GM12878 (cell line): ENCODE measurements at places on chromosomes 5 and 9.

- DNase-seq = no peak
- H3K4me3 ChIP-seq = no peak overlapping the region
- no peaks in the 10 kb centered on the region for H3K4me1 ChIP-seq
Measured at GRCh38 chr9:126388964-126389708, 62.5 kb downstream of the MVB12B start.

DNA sequence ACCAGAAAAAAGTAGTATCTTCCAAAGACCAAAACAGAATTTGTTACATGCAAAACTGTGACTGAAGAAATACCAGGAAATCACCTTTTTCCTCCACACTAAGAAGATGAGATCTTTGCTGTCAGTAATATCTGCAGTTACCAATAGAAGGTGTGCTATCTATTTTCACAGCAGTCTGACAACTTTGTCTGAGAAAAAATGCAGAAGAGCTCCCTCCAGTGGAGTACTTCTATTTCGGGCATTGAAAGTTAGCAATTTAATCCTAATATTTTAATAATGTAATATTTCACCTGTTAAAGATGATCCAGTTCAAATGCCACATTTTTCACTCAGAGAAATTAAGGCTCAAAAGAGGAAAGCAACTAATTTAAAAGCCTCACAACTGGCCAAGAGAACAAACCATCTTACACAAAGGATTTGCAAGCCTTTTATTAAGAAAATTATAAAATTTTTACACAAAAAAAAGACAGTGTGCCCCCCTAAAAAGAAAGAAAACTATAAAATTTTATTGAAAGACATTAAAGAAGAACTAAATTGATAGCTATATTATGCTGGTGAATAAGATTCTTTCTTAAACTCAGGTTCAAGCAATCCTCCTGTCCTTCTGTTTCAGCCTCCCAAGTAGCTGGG lies 50.6 kb downstream of the DEPDC1B start:
- H3K36me3 ChIP-seq = peaks cover 3% of the 10 kb centered on the region; the same call in 1 of the 2 replicates
- peak; percentile 15 for DNase-seq
- H3K27me3 ChIP-seq = no peaks in the 10 kb centered on the region
- H3K27ac ChIP-seq = no peak overlapping the region
- H3K4me3 ChIP-seq = no peak overlapping the region

DNA sequence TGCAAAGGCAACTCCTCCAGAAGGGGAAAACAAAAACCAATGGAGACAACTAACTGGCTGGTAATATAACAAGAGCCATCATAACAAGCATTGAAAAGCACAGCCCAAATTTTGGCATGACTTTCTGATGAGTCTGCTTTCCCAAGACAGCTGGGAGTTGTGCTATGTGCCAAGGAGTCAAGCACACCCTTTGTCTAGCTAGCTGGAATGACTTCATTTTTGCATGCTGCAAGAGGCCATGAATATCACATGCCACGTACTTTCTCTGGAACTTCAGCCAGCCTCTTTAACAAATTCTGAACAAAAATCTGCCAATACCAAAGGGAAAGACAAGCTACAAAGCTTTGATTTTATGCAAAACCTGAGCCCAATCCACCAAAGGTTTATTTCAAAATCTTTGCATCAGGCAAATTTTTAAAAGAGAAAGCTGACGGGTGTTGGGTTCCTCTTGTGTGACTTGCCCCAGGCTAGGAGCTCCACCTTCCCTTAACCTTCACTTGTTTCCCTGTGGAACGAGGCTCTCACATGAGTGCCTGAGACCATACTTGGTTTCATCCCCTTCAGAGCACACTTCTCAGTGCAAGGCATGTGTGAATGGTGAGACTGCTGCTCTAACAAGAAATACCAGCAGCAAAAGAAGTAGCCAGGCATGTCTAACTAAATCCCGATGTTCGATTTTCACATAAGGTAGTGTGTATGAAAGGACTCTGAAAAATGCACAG lies 47.3 kb downstream of the S1PR3 start:
- no peaks in the 10 kb centered on the region; the same call in 1 of the 2 replicates for H3K27me3 ChIP-seq
- no peak overlapping the region for H3K4me3 ChIP-seq
- no peaks in the 10 kb centered on the region for H3K36me3 ChIP-seq
- H3K27ac ChIP-seq = no peak overlapping the region
- no peak for DNase-seq
- no peaks in the 10 kb centered on the region for H3K4me1 ChIP-seq

- no peak for DNase-seq
- no peak overlapping the region for H3K27ac ChIP-seq
- H3K27me3 ChIP-seq = no peaks in the 10 kb centered on the region
- H3K4me3 ChIP-seq = no peak overlapping the region
- H3K36me3 ChIP-seq = no peaks in the 10 kb centered on the region
Measured at GRCh38 chr5:138980441-138980840, 105.3 kb upstream of the LRRTM2 start.

DNA sequence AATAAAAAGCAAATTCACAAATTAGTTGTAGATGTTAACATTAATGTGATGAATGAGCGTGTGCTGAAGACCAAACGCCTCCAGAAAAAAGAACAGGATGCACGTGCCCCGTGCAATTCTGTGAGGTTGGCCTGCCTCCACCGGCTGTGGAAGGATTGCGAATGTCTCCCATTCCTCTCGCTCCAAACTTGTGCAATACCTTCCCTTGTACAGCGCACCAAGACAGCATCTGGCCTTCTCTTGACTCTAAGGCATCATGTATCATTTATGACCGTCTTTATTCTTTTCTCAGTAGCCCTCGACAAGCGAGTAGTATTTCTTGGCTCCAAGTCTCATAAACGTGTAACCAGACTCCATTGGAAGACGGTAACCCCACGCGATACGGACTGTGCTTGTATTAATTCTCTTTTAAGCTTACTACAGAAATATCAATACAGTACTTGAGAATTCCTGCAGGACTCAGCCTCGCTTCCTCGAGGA lies 1.5 kb upstream of the TESK1 start:
- no peaks in the 10 kb centered on the region for H3K36me3 ChIP-seq
- H3K4me3 ChIP-seq = peak overlapping the region; percentile 50; the same call in 1 of the 2 replicates
- no peak for DNase-seq

- no peaks in the 10 kb centered on the region; the same call in 1 of the 2 replicates for H3K4me1 ChIP-seq
- no peak overlapping the region for H3K27ac ChIP-seq
- no peaks in the 10 kb centered on the region for H3K36me3 ChIP-seq
- no peaks in the 10 kb centered on the region; the same call in none of the 2 replicates for H3K27me3 ChIP-seq
Measured at GRCh38 chr9:92141144-92142129, 26.2 kb upstream of the SPTLC1 start.

DNA sequence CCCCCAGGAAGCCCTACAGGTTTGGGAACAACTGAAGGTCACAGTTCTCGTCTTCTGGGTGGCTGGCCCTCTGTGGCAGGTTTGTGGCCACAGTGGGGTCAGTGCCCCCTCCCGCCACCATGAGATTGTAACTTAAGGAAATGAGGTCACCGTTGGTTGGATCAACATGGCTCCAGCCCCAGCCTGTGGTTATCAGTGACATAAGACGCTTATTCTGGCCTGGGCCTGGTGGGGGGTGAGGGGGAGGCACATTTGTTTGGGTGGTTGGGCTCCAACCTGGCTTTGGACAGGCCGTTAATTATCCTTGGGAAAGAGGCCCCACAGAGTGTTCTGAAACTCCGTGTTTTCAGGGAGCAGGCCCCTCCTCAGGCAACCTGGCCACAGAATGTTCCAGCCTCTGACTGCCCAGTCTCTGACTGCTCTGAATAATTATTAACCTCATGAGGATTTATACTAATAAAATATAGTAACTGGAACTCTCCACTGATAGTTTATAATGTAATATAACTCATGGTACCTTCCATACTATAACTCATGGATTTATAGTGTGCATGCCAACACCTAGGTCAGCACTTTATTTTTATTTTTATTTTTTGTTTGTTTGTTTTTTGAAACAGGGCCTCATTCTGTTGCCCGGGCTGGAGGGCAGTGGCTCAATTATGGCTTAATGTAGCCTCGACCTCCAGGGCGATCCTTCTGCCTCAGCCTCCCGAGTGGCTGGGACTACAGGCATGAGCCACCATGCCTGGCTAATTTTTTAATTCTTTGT lies 58.0 kb upstream of the RPL26L1 start:
- H3K36me3 ChIP-seq = peaks cover 20% of the 10 kb centered on the region
- H3K27ac ChIP-seq = no peak overlapping the region
- no peak overlapping the region for H3K4me3 ChIP-seq
- no peak for DNase-seq
- no peaks in the 10 kb centered on the region for H3K27me3 ChIP-seq
- peaks cover 6% of the 10 kb centered on the region for H3K4me1 ChIP-seq

- H3K36me3 ChIP-seq = no peaks in the 10 kb centered on the region
- H3K4me3 ChIP-seq = no peak overlapping the region
- no peak overlapping the region for H3K27ac ChIP-seq
- DNase-seq = no peak
- no peaks in the 10 kb centered on the region for H3K27me3 ChIP-seq
Measured at GRCh38 chr9:106961623-106962022, 98.7 kb downstream of the ZNF462 start.

GRCh38 chr5:141861194-141861593 lies 17.0 kb downstream of the PCDH1 start:
- H3K36me3 ChIP-seq = no peaks in the 10 kb centered on the region
- H3K4me1 ChIP-seq = no peaks in the 10 kb centered on the region
- no peak overlapping the region for H3K4me3 ChIP-seq
- DNase-seq = no peak
- no peak overlapping the region for H3K27ac ChIP-seq
- peaks cover 4% of the 10 kb centered on the region for H3K27me3 ChIP-seq

DNA sequence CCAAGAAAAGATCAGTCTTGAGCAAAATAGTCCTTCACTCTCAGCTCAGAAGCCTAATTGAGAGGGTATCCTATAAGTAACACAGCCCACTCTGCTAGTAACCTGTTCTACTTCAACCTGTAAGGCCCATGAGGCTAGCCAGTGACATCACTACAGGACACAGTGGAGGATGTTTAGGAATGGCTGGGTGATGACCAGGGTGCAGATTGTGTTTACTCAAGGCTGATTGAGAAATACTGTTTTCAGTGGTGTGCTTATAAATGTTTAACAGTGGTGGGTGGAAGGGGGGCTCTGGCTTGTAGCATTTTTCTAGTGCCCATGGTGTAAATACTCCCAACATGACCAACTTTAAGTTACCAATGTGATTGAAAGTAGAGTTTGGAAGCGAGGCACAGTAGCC lies 159.8 kb upstream of the CCDC152 start:
- no peaks in the 10 kb centered on the region for H3K4me1 ChIP-seq
- H3K27me3 ChIP-seq = no peaks in the 10 kb centered on the region
- H3K36me3 ChIP-seq = no peaks in the 10 kb centered on the region
- H3K27ac ChIP-seq = no peak overlapping the region
- no peak overlapping the region for H3K4me3 ChIP-seq

GRCh38 chr5:33433303-33434240 lies 7.2 kb upstream of the TARS1 start:
- H3K4me1 ChIP-seq = no peaks in the 10 kb centered on the region
- H3K36me3 ChIP-seq = no peaks in the 10 kb centered on the region
- DNase-seq = no peak
- H3K4me3 ChIP-seq = no peak overlapping the region
- H3K27ac ChIP-seq = no peak overlapping the region

GRCh38 chr9:130531670-130532069 lies 47.7 kb upstream of the FUBP3 start:
- H3K36me3 ChIP-seq = no peaks in the 10 kb centered on the region
- no peak overlapping the region for H3K4me3 ChIP-seq
- no peak for DNase-seq
- no peak overlapping the region for H3K27ac ChIP-seq

- no peaks in the 10 kb centered on the region for H3K27me3 ChIP-seq
- no peak for DNase-seq
- H3K4me3 ChIP-seq = no peak overlapping the region
- H3K4me1 ChIP-seq = no peaks in the 10 kb centered on the region; the same call in 1 of the 2 replicates
Measured at GRCh38 chr5:160956051-160956450, 104.0 kb upstream of the ATP10B start.

GRCh38 chr5:17769277-17769676 lies 135.0 kb downstream of the TAF11L14 start:
- H3K27me3 ChIP-seq = no peaks in the 10 kb centered on the region
- H3K4me1 ChIP-seq = no peaks in the 10 kb centered on the region
- H3K36me3 ChIP-seq = no peaks in the 10 kb centered on the region
- H3K27ac ChIP-seq = no peak overlapping the region
- DNase-seq = no peak

GRCh38 chr5:8291641-8292040 lies 422.7 kb downstream of the MTRR start:
- no peaks in the 10 kb centered on the region for H3K36me3 ChIP-seq
- no peak overlapping the region for H3K4me3 ChIP-seq

GRCh38 chr5:135625961-135626360 lies 47.2 kb upstream of the CXCL14 start:
- no peak overlapping the region for H3K4me3 ChIP-seq
- no peaks in the 10 kb centered on the region for H3K36me3 ChIP-seq
- H3K27me3 ChIP-seq = no peaks in the 10 kb centered on the region
- H3K4me1 ChIP-seq = no peaks in the 10 kb centered on the region
- H3K27ac ChIP-seq = no peak overlapping the region
- no peak for DNase-seq

DNA sequence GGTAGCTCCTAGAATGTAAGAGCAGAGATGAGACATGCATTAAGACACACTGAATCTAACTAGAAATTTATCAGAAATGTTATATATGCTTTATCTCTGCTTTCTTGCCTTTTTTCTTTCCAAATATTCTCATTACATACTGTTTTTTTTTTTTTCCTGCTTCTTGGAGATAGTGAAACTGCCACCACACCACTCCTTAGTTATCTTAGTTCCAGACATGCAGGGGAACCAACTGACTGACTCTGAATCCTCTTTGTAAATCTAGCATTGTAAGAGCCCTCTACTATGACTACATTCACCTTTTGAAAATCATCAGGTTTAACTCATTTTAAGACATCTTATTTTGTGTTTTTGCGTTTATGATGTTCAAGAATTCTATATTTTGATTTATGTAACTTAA lies 181.3 kb upstream of the ST8SIA4 start:
- no peaks in the 10 kb centered on the region for H3K4me1 ChIP-seq
- no peaks in the 10 kb centered on the region for H3K36me3 ChIP-seq
- no peak overlapping the region for H3K27ac ChIP-seq
- H3K4me3 ChIP-seq = no peak overlapping the region

- H3K27me3 ChIP-seq = peaks cover 5% of the 10 kb centered on the region; the same call in 1 of the 2 replicates
- H3K4me1 ChIP-seq = peaks cover 9% of the 10 kb centered on the region
- no peak overlapping the region for H3K4me3 ChIP-seq
- DNase-seq = no peak
- H3K27ac ChIP-seq = no peak overlapping the region
Measured at GRCh38 chr9:126857261-126857960, 3.0 kb upstream of the ZBTB34 start.

- no peak overlapping the region for H3K4me3 ChIP-seq
- H3K27ac ChIP-seq = no peak overlapping the region
- no peaks in the 10 kb centered on the region for H3K27me3 ChIP-seq
Measured at GRCh38 chr9:91465420-91465819, 41.8 kb upstream of the NFIL3 start.

DNA sequence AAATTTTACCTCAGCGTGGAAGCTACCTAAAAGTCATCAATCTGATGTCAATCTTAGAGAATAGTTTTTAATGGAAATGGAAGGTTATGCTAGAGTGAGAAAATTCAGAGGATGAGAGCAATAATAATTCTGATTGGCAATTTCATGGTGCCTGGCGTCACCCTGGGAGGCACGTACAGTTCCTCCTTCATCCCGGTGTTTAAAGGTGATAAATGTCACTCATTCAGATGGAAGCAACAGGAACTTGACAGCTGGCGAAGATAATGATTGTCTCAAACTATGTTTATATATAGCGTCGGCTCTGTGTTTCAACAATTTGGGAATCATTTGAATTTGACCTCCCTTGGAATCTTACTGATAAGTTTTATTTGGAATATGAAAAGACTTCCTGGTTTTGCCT lies 108.4 kb downstream of the MED10 start:
- DNase-seq = no peak
- no peaks in the 10 kb centered on the region for H3K36me3 ChIP-seq
- peaks cover 22% of the 10 kb centered on the region for H3K4me1 ChIP-seq
- no peak overlapping the region for H3K4me3 ChIP-seq

GRCh38 chr9:3014178-3014577 lies 170.3 kb upstream of the PUM3 start:
- H3K27me3 ChIP-seq = no peaks in the 10 kb centered on the region
- no peak overlapping the region for H3K4me3 ChIP-seq
- H3K36me3 ChIP-seq = no peaks in the 10 kb centered on the region
- H3K4me1 ChIP-seq = no peaks in the 10 kb centered on the region
